ENCODE measurements at places on chromosomes 4 and X. TPM values are rescaled to one million over a fixed set of nuclear protein-coding genes. Genes with fewer than 3 reads are reported as not detected.
A peak's percentile ranks its signal among the peaks of the same experiment; 100 is the strongest.

DNA sequence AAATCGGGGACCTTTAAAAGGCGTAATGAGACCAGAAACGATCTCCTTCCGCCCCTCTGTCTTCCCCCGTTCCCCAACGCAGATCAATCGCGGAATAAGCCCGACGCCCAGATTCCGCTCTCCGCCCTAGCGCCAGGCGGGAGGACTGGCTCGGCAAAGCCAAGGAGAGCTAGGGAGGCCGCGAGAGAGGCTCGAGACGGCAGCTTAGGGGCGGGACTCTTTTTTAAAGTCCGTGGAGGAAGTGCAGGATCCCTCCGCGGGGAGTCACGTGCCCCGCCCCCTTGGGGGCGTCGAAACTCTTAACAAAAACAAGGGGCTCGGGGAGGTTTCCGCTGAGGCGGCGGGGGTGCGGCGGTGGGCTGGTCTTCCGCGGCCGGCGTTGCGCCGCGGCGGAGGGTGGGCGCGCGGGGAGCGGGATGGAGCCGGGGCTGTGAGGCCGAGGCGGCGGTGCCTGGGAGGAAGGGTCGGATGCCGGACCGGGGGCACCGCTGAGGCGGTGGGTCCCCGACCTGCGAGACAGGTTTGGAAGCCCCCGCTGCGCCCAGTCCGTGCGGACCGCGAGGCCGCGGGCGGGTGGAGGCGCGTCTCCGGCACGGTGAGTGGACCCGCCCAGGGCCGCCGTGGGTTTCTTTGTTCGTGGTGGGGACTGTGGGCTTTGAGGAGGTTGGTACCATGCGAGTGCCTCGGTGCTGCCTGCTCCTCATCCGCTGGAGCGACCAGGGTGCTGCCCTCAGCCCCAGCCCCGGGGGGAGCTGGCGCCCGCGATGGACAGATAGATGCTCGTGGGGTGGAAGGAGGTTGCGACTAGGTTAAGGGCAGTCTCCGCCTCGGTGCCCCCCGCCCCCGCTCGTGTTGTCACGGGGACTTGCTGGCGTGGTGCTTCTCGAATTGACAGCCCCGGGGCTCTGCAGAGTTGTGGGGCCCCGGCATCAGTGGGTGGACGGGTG is at the start of gene CCNG2:
TSS of gene CCNG2 (plus strand) at position 296 of the 947 bp plus-strand sequence. CDS start 1,326 bp downstream, outside the sequence.
- peak within 1 kb of the TSS; percentile 68 for H3K27ac ChIP-seq
- DNase-seq, result peak; percentile 61

- H3K4me3 ChIP-seq, result no peak overlapping the region
- no peaks in the 10 kb centered on the region for H3K4me1 ChIP-seq
- no peak for DNase-seq
These were observed 598.7 kb upstream of the TECRL start for GRCh38 chr4:65007841-65008439.

GRCh38 chr4:48816971-48817370 is 13.9 kb upstream of the OCIAD1 start:
- no peaks in the 10 kb centered on the region for H3K27me3 ChIP-seq
- no peaks in the 10 kb centered on the region for H3K36me3 ChIP-seq
- H3K4me1 ChIP-seq, result no peaks in the 10 kb centered on the region
- H3K4me3 ChIP-seq, result no peak overlapping the region
- H3K27ac ChIP-seq, result no peak overlapping the region
- no peak for DNase-seq

DNA sequence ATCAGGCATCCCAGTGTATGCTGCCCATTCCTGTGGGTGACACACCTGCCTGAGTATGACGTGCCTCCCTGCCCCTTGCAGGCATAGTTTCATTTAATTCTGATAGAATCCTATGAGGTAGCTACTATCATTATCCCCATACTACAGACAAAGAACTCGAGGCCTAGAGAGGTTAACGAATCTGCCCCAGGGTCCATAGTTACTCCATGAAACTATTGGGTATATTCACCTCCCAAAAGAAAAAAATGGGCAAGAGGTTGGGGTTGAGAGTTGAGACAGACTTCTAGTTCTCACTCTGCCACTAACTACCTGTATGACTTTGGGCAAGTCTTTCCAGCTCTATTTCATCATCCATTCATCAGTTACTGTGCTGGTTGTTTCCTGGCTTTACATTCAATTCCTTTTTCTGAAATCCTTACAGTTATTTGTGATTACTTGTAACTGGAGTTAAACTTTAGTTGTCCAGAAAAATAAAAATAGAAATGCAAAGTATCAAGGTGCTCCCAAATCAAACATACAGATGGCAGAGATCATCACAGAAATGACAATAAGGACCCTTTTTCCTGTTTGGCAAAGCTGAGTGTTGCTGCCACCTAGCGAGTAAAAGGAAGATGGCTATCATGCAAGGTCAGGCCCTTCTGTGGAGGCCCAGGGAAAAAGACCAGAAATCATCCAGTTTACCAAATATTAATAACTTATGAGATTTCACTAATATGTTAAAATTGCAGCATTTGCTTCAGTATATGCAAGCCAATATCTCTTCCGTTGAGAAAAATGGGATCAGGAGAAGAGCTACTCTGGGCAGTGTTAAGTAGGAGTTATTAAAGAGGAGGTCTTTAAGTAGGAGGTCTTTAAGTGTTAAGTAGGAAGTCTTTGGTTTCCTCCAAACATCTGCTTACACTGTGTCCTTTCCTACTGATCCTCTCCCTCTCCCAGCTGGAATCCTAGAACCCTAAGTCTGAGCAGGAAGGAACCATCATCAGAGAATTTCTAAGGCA is 17.1 kb upstream of the MAP7D3 start:
- H3K27ac ChIP-seq, result no peak overlapping the region
- H3K4me3 ChIP-seq, result no peak overlapping the region
- no peaks in the 10 kb centered on the region for H3K27me3 ChIP-seq

- H3K27ac ChIP-seq, result no peak overlapping the region
- no peaks in the 10 kb centered on the region for H3K36me3 ChIP-seq
- H3K27me3 ChIP-seq, result no peaks in the 10 kb centered on the region
- H3K4me3 ChIP-seq, result no peak overlapping the region
- H3K4me1 ChIP-seq, result no peaks in the 10 kb centered on the region
These were observed 686.0 kb downstream of the PDHA2 start for GRCh38 chr4:96525898-96526297.

DNA sequence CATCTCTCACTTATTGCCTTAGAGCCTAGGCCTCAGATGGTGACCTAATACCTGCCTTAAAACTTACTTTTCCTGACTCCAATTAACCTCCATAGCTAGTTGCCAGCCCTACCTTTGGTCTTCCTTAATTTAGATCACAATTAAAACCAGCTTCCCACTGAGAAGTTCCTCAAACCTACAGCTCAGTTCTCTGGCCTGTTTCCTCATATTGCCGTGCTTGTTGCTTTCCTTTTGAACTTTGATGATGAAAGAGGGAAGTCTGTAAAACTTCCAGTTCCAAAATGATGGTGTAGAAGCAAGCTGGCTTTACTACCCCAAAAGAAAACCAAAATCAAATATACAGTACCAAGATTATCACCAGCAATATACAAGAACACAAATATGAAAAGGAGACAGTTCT is 28.9 kb upstream of the CAMK2D start:
- H3K27me3 ChIP-seq, result no peaks in the 10 kb centered on the region
- no peaks in the 10 kb centered on the region for H3K36me3 ChIP-seq
- no peaks in the 10 kb centered on the region for H3K4me1 ChIP-seq
- no peak overlapping the region for H3K4me3 ChIP-seq
- no peak overlapping the region for H3K27ac ChIP-seq

DNA sequence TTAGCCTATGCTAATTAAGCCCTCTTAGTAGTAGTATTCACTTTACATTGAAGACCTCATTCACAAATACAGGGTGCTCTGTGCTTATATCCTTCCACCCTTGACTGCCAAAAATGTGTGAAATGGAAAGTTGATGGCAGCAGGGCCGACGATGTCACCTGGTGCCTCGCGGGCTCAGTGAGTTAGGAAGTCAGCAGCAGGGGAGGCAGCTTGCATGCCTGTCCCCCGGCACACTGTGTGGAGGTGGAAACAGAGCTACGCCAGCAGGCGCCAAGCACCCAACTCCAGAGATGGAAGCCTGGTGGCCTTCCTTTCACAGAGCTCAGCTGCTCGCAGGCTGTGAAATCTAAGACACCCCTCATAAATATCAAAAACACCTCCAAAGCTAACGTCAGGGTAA is 8.4 kb downstream of the MSL3 start:
- peaks cover 58% of the 10 kb centered on the region for H3K4me1 ChIP-seq
- no peak for DNase-seq
- peaks cover 64% of the 10 kb centered on the region for H3K36me3 ChIP-seq
- H3K4me3 ChIP-seq, result no peak overlapping the region
- no peaks in the 10 kb centered on the region for H3K27me3 ChIP-seq
- peak overlapping the region; percentile 40 for H3K27ac ChIP-seq

- peak; percentile 54 for DNase-seq
These were observed 7.2 kb upstream of the IDS start for GRCh38 chrX:149512225-149512885.

DNA sequence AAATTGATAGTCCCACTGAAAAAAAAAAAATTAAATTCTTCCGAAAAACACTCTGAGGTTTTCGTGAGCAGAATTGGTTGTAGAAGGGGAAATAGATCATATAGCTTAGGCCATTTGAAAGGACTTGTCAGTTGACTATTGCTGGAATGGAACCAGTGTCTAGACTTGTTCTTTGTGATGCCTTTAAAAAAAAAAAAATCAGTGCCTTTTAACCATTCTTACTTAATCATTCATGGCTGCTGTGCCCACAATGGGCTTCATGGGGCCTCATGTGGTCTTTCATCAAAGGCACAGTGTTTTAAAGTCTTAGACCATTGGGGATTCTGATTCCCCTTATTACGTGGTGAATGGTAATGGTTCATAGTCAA is 139.3 kb downstream of the AFF1 start:
- peak overlapping the region; percentile 13 for H3K4me3 ChIP-seq
- H3K27ac ChIP-seq, result peak overlapping the region; percentile 31
- no peaks in the 10 kb centered on the region for H3K27me3 ChIP-seq
- peaks cover 3% of the 10 kb centered on the region for H3K4me1 ChIP-seq
- no peaks in the 10 kb centered on the region for H3K36me3 ChIP-seq

DNA sequence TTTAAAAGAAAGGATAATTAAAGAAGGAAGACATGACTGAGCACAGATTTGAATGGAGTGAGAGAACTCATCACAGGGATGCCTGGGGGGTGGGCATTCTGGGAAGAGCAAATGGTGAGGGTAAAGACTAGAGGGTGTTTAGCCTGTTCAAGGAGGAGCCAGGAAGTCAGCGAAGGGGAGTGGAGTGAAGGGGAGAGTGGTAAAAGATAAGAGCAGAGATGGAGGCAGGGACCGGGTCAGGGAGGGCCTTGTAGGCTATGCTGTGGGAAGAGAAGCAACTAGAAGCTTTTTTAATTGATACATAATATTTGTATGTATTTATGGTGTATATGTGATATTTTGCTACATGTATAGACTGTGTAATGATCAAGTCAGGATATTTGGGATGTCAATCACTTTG is 2.2 kb upstream of the VGLL1 start:
- H3K27ac ChIP-seq, result no peak overlapping the region
- H3K27me3 ChIP-seq, result no peaks in the 10 kb centered on the region
- no peaks in the 10 kb centered on the region for H3K36me3 ChIP-seq
- DNase-seq, result no peak

GRCh38 chr4:140372751-140373327 is 607 bp upstream of the SCOC start:
- no peaks in the 10 kb centered on the region for H3K27me3 ChIP-seq
- H3K4me1 ChIP-seq, result peaks cover 13% of the 10 kb centered on the region
- H3K4me3 ChIP-seq, result peak overlapping the region; percentile 67
- H3K27ac ChIP-seq, result peak overlapping the region; percentile 85
- DNase-seq, result peak; percentile 16

DNA sequence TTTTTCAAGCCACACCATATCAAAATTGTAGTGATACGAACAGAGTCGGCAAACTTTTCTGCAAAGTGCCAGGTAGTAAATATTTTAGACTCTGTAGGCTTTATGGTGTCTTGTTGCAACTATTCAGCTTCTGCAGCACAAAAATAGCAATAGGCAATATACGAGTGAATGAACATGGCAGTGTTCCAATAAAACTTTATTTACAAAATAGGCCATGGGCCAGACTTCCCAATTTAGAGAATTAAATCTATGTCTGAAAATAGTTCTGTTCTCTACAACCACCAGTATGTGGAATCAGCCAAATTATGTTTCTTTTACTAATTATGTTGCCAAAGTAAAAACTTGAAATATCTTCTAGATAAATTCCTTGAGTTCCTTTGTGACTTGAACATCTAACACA is 56.5 kb downstream of the NCAPG start:
- H3K4me1 ChIP-seq, result no peaks in the 10 kb centered on the region
- no peak overlapping the region for H3K4me3 ChIP-seq
- H3K27ac ChIP-seq, result no peak overlapping the region
- DNase-seq, result no peak
- no peaks in the 10 kb centered on the region for H3K27me3 ChIP-seq

DNA sequence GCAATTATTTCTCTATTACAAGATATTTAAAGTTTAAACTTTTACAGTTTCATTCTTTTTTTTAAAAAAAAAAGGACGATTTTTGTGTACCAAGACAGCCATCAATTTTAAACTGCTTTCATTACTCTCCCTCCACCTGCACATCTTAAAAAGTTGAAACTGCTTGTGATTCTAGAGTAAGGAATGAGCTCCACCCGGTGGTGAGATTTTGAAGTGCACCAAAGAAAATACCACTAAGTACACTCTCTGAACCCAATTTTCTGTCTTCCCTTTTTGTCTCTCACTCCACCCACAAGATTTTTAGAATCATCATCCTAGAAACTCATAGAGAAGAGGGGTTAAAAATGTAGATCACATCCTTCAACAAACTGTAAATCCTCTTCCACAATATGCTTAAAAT is 91.3 kb upstream of the WDR44 start:
- DNase-seq, result peak; percentile 1
- H3K4me3 ChIP-seq, result no peak overlapping the region
- no peak overlapping the region for H3K27ac ChIP-seq
- H3K36me3 ChIP-seq, result no peaks in the 10 kb centered on the region

GRCh38 chr4:6336166-6336565 is 66.5 kb downstream of the WFS1 start:
- peaks cover 2% of the 10 kb centered on the region for H3K27me3 ChIP-seq
- DNase-seq, result no peak
- no peak overlapping the region for H3K27ac ChIP-seq
- no peak overlapping the region for H3K4me3 ChIP-seq

- no peak for DNase-seq
- no peaks in the 10 kb centered on the region for H3K4me1 ChIP-seq
- H3K36me3 ChIP-seq, result peaks cover 6% of the 10 kb centered on the region
- H3K4me3 ChIP-seq, result no peak overlapping the region
These were observed 14.9 kb downstream of the NSDHL start for GRCh38 chrX:152845618-152846240.

The GC gene
- not detected for total RNA-seq

GRCh38 chrX:75522565-75523431 is at the start of gene ZDHHC15:
ZDHHC15 (minus strand) TSS chrX:75523037; CDS start chrX:75523024, 13 bp downstream.
- no peaks in the 10 kb centered on the region for H3K27me3 ChIP-seq
- H3K4me3 ChIP-seq, result peak within 1 kb of the TSS; percentile 49
- H3K4me1 ChIP-seq, result peaks cover 3% of the 10 kb centered on the region
- peak; percentile 45 for DNase-seq
- peak within 1 kb of the TSS; percentile 18 for H3K27ac ChIP-seq
- H3K36me3 ChIP-seq, result no peaks in the 10 kb centered on the region

DNA sequence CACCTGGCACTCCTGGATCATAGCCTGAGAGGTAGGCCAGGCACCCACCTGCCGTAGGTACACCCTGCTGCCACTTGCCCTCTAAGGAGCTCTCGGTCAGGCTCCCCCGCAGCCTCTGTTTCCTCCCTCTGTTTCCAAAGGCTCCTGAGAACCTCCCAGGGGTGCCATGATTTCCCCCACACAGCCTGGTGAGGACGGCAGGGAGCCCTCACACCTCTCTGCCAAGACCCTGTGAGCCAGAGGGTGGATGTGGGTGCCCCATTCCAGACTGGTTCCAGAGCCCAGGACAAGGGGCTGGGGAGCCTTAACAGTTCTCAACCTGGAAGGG is 1.6 kb upstream of the ABLIM2 start:
- H3K4me3 ChIP-seq, result no peak overlapping the region
- H3K4me1 ChIP-seq, result peaks cover 26% of the 10 kb centered on the region
- H3K27me3 ChIP-seq, result no peaks in the 10 kb centered on the region
